KG1 (cell line): ENCODE measurements at places on chromosomes 3 and 15.

DNA sequence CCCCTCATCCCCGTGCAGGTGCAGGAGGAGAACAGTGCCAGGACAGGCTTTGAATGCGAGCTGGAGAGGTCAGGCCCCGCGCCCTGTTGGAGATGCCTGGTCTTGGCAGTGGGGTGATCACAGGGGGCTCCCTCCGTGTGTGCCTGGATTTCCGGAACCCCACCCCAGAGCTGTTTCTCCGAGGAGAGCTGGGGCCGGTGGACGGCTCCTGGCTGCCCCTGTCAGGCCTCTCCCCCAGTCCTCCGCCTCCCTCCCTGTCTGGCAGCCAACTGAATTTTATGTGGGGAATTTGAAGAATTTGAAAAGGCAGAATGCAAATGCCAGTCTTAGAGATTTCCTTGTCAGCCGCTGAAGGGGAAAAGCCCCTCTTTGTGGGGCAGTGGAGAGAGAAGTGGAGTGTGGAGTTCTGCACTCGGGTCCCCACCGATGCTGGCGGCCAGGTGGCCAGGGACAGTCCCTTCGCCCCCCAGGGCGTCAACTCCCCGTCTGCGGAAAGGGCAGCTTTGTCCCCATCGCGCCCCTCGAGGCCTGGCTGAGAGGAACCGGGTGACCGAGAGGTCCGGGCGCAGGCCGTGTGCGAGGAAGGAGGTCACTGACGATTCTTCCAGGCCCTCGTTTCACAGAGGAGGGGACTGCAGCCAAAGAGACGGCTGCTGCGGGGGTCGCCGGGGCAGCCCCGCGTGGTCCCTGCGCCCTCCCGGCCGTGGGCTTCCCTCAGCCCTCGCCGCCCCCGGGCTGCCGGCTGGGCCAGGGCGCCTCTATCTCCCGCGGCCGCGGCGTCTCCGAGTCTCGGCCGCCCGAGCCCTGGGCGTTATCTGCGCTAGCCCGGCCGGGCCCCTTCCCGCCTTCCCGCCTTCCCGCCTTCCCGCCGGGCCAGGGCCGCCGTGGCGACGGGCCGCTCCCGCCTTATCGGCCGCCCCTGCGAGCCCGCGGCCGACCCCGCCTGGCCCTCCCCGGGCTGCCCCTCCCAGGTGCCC lies 56.0 kb upstream of the LCTL start:
- DNase-seq = no peak

- DNase-seq = no peak
Observed at GRCh38 chr15:40280260-40281056, 2.4 kb downstream of the ANKRD63 start.

- peak; percentile 2 for DNase-seq
Observed at GRCh38 chr3:119098619-119099222, 47.2 kb upstream of the TEX55 start.

DNA sequence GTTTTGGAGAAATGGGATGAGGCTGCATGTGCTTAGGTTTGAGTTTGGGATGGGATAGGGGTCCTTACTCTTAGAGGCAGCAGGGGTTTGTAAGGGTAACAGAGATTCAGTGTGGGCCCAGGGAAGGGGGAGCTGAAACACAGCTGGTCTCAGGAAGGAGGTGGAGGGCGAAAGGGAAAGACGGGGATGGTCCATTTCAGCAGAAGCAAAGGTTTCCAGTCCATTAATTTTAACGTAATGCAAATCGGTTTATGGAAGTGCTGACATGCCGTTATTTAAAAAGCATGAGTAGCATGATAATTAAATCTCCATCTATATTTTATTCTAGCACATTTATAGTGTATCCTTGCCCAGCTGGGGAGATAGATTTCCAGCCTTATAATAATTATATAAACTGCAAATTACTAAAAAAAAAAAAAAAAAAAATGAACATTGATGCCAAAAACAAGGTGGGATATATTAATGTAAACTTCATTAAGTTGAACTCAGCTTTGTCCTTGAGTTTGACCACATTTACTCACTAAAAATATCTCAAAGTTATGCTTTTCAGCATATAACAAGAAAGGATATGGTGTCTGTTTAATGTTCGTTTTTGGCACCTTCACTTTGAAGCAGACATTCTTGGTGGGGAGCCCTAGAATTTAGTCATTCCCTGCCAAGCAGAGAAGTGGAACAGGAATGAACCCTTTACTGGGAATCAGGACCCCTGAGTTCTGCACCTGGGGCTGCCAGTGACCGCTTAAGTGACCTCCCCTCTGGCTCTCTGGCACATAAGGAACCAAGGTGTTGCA lies 234.7 kb downstream of the THSD4 start:
- DNase-seq = no peak

- DNase-seq = no peak
Observed at GRCh38 chr15:70149667-70150404, 52.1 kb upstream of the TLE3 start.

DNA sequence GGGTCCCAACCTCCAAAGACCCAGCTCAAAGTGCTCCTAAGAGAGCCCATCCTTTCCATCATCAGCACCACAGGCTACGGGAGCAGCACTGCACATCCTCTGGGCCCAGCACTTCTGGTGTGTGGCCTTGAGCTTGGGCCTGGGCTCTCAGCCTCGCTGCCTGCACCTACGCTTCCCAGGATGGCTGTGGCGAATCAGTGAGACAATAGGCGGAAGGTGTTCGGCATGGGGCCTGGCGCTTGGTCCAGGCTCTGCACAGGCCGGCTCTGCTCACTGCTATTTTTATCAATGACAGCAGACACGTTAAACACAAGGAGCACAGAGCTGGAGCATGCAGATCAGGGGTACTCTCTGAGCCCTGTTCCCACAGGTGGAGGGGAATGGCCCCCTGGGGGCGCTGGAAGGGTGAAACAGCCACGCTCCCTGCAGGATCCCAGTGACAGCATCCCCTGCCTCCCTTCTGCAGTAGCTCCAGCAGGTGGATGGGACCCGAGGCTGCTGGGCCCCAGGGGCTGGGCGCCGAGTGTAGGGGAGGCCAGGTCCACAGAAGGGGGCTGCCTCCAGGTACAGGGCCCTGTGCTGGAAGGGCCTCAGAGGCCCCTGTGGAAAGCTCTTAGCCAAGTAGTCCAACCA lies 90.0 kb upstream of the RPL32 start:
- no peak for DNase-seq

- no peak for DNase-seq
Observed at GRCh38 chr3:76400141-76400540, 614.8 kb upstream of the ZNF717 start.

DNA sequence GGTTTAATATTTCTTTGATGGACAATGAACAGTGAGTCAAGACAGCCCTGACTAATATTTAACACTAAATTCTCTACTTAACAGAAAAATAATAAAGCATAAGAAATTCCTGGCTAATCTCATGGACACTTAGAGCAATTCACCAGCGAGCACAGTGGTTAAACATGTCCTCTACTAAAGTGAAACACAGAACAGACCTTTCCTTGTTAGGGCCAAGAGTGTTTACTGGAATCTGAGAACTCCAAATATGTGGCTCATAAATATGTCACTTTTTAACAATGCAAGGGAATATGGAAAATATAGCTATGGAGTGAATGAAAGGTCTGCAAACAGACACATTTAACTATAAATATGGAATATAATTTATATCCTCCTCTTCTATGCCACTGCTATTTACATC lies 18.6 kb upstream of the IGSF10 start:
- DNase-seq = no peak

GRCh38 chr3:139340784-139341183 lies 3.0 kb upstream of the MRPS22 start:
- no peak for DNase-seq

- DNase-seq = no peak
Observed at GRCh38 chr15:74400915-74401757, 32.6 kb downstream of the SEMA7A start.

DNA sequence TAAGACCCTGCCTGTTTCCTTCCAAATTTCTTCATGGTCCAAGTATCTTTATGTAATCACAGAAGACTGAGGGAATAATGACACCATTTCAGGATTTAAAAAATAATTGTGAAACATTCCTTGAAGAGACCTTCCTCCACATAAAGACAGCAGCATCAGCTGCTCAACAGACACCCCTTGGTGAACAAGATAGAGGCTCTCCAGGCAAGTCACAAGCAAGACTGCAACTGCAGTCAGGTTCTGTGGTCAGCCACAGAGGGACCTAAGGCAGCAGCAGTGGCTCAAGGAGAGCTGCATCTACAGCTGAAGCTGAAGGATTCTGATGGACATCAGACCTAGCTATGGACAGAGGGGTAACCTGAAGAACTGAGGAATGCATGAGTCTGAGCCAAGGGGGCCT lies 97.2 kb upstream of the C3orf80 start:
- DNase-seq = no peak

DNA sequence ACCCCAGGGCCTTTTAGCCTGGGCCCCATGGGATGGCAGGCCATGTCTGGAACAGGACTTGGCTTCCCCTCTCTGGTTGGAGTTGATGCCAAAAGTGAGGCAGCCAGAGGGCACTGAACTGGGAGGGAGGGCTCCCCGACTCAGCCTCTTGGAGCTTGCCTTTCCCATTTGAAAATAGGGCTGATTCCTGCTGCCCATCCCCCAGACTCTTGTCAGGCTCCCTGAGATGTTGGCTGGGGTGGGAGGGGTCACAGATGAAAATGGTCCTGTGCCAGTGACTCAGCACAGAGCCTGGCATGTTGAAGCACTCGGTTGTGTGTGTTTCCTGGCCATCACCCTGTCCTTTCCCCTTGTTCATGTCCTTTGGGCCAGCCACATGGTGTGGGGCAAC lies 6.6 kb downstream of the PPCDC start:
- DNase-seq = no peak

- DNase-seq = no peak
Observed at GRCh38 chr15:64911311-64912186, at the start of gene ANKDD1A. Gene ANKDD1A (plus strand): TSS chr15:64911902. CDS start chr15:64911931, 29 bp downstream.

- DNase-seq = no peak
Observed at GRCh38 chr3:85171976-85172375, 213.2 kb downstream of the CADM2 start.

DNA sequence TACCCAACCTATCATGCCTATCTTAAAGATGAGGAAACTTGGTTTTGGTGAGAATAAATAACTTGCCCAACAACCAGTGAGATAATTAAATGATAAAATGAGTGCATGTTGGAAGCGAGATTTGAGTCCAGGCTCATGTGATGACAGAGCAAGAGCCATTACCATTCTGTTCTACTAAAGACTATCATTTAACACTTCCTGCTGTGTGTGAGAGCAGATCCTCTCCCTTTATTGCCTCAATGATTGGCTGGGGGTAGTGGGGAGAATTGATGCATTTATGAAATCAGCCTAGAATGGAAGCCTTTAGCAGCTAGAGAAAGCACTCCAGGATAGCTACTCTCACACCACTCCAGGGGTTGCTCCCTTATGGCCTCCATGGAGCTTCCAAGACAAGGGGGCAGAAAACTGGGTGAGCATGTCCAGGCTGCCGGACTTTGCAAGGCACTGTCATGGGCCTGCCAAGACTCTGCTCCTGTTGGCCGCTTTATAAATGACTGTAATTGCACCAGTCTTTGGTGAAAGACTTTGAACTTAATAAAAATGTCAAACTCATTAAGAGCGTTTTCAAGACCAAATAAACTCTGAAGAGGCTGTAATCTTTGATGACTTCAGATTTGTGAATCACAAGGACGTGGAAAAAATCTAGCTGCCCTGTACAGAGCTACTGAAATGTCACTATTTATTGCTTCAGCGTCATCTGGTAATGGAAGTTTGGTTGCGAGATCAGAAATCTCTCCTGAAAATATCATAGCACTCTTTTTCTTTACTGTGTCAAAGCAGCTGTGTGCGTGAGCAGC lies 209.1 kb upstream of the NR2E3 start:
- no peak for DNase-seq

DNA sequence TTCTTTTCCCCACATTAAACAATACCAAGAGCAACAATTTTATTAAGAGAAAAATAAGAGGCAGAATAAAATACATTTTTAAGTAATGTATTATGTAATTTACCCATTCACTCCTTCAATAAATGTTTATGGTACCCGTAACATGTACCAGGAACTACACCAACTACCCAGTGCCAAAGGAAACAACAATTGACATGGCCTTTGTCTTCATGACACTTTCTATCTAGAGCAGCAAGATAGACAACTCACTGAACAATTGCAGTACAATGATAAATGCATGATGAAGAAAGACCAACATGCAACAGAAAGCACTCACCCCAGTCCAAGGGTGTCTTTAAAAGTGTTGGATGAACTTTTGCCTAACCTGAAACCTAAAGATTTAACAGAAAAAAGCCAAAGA lies 493.8 kb downstream of the IGSF11 start:
- no peak for DNase-seq

DNA sequence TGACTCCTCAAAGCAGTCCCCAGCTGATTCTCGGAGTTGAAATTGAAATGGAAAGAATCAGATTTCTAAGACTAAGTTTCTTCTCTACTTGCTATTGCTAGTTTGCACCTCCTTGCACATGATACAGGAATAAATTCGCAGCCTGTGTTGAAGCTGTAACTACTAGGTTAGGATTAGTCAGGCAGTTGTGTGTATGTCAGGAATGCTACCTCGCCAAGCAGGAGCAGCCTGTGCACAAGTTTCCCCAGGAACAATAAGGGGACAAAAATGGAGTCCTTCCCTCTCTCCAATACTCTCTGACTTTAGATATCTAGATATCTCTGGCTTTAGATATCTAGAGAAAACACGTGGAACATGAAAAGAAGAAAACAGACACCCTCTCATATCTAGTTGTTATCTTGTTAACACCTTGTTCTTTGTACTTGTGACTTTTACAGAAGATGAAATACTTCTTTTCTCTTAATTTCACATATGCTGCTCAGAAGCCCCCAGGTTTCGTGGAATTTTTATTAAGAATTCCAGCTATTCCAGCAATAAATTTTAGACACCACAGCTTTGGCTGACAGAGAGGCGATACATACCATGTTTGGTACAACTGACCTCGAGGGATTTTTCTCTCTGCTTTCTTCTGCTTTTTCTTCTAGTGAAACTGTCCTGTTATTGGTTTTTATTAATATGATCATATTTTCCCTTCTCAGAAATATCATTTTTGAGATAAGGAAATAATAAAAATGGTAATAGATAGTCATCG lies 56.1 kb upstream of the CMSS1 start:
- no peak for DNase-seq

- DNase-seq = no peak
Observed at GRCh38 chr3:138443521-138444503, 9.4 kb downstream of the ESYT3 start.

GRCh38 chr3:122886251-122886650 lies 91.4 kb downstream of the SLC49A4 start:
- no peak for DNase-seq

GRCh38 chr3:158463556-158463955 lies 107.4 kb upstream of the MLF1 start:
- no peak for DNase-seq

- no peak for DNase-seq
Observed at GRCh38 chr3:178082326-178082906, 453.8 kb upstream of the KCNMB2 start.

DNA sequence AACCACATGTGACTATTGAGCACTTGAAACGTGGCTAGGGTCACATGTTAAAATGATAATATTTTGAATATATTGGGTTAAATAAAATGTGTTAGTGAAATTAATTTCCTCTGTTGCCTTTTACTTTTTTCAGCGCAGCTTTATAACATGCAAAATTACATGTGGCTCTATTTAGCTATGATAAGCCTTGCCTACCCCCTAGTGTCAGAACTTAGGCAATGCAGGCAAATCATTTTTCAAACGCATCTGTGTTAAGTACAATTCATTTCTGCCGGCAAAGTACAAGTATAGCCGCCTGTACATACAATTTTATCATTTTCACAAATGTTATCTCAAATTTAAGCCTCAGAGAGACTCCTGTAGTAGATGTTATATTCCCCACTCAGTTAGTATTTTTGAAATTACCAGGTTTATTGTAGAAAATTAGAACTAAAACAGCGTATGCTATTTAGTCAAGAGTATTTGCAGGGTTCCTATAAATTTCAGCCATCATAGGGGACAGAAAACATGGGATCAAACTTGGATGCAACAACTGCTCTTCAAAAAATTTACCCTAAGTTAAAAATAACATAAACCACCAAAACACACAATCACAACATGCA lies 56.1 kb downstream of the TAFA4 start:
- peak; percentile 68 for DNase-seq
